Lung (tissue), 17 donors: ENCODE measurements at places on chromosomes 3 and 15. TPM values are rescaled to one million over a fixed set of nuclear protein-coding genes. Genes with fewer than 3 reads are reported as not detected.
A peak's percentile ranks its signal among the peaks of the same experiment; 100 is the strongest.

DNA sequence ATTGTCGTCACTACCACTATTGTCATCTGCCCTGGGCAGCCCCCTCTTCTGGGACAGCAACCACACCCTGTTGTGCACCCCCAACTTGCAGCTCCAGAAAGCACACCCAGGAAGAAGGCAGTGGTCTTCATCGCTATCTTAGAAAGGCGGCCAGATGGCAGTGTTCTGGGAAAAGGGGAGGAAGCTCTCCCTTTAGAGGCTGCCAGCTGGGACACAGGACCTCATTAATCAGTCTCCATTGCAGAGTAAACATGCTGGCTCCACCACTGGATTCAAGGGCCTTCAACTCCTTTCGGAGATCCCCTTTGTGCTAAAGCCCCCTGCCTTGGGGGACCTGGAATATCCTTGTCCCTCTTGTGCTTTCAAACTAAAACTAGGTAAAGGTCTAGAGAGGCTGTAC lies 199.3 kb upstream of the LINGO1 start:
- peak; percentile 76 for DNase-seq

- peak; percentile 6 for DNase-seq
Measured at GRCh38 chr3:193134856-193135255, 106.2 kb upstream of the PLAAT1 start.

- DNase-seq, result no peak
Measured at GRCh38 chr3:59540241-59540640, 490.4 kb upstream of the CFAP20DC start.

- no peak for DNase-seq
Measured at GRCh38 chr3:127676456-127676855, 3.7 kb downstream of the ABTB1 start.

Gene ABHD10
- total RNA-seq, result 52.1 TPM

- DNase-seq, result no peak
Measured at GRCh38 chr15:29400701-29401100, 131.1 kb upstream of the NSMCE3 start.

DNA sequence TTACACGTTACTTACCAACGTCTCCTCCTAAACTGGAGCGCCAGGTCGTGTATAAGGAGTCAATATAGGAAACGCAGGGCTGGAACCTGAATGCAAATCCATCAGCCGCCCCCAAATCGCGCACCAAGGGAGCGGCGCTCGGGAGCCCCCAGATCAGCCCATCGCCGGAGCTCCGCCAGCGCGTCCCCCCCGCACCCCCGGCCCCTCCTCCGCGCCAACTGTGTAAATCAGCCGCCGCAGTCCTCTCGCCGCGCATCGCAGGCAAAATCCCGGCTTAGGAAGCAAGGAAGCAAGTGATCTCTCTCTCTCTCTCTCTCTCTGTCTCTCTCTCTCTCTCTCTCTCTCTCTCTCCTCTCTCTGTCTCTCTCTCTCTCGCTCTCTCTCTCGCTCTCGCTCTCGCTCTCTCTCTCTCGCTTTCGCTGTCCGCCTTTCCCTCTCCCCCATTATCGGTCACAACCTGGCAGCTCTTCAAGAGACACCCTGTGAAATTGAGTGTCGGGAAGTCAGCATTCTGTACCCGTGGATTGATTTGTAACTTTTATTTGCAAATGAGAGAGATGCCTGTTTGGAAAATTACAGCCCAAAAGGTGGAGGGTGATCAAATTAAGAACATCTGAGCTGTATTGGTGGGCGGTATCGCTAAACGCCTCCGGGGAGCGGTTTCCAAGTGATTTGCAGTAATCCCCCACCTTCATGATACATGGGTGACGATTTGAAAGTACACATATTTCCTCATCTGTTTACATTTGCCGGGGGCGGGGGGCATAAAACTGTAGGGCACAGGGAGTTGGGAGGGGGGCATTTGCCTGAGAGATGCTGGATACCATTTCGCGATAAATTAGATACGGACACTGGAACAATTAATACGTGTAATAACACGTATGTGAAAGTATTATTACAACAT lies 645 bp upstream of the SLITRK3 start:
- DNase-seq, result peak; percentile 47

Gene TMEM158
- total RNA-seq, result 3.4 TPM

- no peak for DNase-seq
Measured at GRCh38 chr3:121096953-121097352, 188.9 kb downstream of the STXBP5L start.

GRCh38 chr3:41202075-41202833 lies 2.9 kb downstream of the CTNNB1 start:
- no peak for DNase-seq

DNA sequence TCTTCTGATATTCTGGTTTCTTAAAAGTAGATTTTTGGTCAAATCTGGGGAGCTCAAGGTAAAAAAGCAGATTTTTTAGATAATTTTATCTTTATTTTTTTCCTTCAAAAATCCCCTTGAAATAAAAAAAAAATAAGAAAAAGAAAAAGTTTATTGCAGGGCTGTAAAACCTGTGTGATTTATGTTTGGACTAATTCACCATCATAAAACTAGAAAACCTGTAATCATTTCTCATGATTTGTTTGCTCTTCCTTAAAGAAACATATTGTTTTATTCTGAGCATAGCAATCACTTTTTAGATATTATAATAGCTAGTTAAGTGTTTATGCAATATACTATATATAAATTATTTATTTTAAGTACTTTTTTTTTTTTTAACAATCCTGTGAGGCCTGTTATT lies 68.0 kb downstream of the NEO1 start:
- no peak for DNase-seq

DNA sequence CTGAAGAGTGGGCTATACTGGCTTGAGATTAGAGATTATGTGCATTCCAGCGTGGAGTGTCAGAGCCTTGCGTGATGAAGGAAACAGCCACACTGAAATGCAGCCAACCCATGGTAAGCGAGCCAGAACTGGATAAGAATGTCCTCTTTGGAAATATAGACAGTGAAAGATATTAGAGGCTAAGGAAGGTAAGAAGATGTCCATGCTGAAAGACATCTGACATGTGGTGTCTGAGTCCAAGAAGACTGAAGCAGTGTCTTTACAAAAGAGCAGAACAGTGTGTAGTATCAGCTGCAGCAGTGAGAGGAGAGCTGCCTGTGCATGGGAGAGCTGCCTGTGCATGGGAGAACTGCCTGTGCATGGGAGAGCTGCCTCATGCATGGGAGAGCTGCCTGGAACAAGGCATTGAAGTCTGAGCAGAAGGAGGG lies 672.2 kb downstream of the DIPK2A start:
- peak; percentile 28 for DNase-seq

DNA sequence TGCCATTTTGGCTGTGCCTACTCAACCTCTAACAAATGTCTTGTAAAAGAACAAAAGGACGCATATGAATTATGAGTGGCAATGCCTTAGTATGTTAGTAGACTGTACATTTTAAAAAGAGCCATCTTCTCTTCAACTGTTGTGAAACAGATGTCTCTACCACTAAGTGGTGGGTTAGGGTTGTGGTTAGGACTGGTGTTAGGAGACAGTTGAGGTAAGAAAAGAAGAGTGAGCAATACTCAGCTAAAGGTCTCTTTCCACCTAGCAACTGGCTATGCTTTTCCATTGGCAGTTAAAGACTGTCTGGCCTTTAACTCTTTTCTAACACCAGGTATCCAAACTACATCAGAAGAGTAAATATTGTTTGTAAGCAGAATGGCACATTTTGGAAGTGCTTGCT lies 221.7 kb upstream of the TBC1D5 start:
- no peak for DNase-seq

DNA sequence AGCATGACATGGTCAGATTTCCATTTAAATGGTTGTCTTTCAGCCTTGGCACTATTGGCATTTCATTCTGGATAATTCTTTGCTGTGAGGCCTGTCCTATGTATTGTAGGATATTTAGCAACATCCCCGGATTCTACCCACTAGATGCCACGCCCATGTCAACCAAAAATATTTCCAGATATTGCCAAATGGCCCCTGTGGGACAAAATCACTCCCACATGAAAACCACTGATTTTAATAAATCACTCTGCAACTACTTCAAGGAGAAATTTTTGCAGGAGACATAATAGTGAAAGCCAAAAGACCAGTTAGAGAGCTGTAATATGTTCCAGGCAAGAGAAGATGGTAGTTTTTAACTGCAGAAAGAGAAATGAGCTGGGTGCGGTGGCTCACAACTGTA lies 55.9 kb upstream of the RARB start:
- no peak for DNase-seq

DNA sequence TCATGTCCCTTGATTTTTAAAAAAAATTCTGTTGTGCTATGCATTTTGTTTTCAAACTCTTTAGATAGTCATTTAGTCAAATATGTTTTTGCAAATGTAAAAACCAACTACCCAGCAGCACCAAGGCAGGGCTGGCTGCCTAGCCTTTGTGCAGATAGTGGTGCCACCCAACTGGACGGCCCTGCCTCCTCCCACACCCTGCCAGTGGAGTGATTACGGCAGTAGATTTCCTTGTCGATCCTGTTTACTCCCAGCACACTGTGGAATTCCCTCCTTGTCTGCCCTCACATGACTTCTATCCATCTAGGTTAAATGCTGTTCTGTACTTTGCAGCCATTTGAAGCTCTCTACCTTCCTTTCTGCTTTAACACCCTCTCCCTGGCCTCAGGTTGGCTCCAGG lies 79.4 kb upstream of the PLXNA1 start:
- no peak for DNase-seq

DNA sequence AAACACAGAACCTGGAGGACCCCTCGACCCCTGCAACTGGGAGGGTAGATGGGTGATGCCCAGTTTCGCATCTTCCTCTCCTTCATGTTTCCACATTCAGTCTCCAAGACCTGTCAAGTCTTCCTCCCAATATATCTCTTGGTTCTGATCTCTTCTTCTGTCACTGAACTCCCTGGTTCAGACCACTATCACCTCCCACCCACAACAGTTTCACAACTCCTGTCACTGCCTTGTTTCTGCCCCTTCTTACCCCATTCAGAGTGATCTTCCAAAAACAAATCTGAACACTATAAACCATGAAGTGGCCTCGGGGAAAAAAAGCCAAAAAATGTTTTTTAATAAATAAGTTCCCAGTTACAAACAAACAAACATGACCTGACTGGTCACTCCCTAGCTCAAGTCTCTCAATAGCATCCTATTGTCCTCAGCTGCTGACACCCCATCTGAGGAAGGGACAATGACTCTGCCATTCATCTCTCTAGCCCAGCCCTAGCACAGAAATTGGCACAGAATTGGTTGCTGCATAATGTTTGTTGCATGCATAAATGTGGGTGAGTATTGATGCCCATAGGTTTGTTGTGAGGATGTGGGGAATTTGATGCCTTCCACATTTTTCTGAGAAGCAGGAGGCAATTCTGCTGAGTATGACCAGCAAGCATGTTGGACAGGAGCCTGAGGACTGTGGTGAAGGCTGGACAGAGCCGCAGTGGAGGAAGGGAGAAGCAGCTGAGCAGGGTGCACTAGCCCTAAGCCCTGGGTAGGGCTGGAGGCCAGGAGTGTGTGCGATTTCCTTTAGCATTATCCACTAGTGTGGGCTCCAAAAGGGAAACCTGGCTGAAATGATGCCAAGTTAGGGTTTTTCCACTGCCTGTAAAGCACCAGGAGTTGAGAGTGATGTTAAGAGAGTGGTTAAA lies 12.2 kb upstream of the XYLB start:
- peak; percentile 5 for DNase-seq

Gene FHIT
- total RNA-seq, result 7.6 TPM

- no peak for DNase-seq
Measured at GRCh38 chr3:11300970-11301369, 28.8 kb downstream of the ATG7 start.

Gene MAGI1
- 38.9 TPM for total RNA-seq

Gene CRYGS
- total RNA-seq, result 2.5 TPM

Gene CHDH
- 1.5 TPM for total RNA-seq

DNA sequence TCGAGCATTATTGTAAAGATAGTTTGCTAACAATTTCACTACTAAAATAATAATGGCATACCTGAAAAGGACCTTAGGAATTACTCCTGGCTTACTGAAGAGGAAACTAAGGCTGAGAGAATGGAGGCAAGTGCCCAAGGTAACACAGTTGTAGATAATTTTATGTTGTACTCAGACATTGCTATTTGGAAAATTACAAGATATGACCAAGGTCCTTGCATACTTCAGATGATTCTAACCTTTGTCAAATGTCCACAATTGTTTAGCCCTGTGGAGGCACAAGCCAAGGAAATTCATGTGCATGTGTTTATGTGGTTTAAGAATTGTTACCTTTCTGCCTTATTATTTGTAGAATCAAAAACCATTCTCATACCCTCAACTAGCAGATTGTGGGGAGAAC lies 105.7 kb downstream of the TUSC7 start:
- DNase-seq, result no peak
